CD8-positive, alpha-beta T cell (primary cell): ENCODE measurements at places on chromosomes 2 and 18.

DNA sequence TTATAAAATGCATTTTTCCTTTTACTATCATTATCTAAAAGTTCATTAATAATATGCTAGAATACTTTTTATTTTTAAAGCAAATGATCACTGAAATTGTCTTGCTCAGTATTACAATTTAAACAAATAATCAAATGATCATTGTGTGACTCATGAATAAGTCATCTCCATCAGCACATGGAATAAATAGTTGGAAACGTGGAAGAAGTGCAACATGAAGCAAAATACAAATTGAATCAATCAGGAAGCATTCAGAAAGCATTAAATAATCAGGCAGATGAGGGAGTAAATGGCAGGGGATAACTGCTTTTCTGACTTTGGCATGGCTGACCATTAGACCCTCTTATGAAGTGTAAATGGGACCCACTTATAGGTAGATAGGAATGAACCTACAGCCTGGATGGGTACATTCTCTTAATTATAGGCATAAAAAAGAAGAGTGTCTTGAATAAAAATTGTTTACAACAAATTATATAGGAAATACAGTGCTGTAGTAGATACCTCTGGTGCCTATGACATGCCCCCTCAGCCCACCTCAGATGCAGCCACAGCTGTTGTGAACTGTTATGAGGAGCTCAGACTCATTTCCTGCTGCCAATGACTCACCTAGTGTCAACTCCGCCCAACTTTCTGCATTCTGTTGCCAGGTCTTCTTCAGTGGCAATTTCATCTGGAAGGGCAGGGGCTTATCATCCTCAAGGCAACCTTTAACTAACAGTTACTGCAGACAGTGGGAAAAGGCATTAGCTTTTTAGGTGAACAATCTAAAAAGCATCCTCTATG is 936.0 kb downstream of the TRIB2 start:
- no peak for DNase-seq

GRCh38 chr2:62499430-62500060 is 6.5 kb downstream of the TMEM17 start:
- DNase-seq = no peak

GRCh38 chr2:223925106-223925505 is 20.0 kb downstream of the WDFY1 start:
- no peak for DNase-seq

DNA sequence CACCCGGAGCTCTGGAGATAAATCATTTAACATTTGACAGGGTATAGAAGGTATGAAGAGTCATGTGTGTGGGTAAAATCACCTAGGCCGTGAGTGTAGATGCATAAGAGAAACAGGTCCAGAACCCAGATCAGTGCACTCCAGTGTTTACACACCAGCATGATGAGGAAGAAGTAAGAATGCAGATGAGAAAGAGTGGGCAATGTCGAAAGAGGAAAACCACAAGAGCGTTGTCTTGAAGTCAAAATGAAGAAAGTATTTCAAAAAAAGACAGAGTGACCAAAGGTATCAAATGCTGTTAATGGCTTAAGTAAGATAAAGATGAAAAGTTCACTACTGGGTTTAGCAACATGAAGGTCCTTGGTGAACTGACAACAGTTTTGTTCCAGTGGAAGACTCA is 32.0 kb upstream of the PLB1 start:
- no peak for DNase-seq

DNA sequence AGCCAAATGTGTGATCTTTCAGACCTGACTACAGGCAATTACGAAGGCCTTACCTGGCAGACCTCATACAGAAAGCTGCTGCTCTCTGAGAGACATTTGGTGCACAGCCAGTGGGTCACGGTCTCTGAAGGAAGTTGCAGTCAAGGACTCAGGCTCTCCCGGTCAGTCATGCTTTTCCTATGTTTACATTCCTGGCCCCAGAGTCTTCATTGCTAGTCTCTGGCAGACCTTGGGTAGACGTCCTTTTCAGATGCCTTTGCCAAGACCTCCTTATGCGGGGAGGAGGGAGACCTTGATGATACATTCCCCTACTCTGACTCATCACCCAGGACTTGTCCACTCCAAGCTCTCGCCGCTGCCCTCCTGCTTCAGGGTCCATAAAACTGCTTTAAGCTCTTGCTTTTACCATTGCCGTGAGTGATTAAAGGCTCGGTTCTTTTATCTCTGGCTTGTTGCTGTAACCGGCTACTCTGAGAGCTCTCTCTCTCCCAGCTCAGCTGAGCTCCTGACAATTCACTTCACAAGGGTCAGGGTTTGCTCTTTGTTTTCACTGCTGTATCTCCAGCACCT is 62.0 kb upstream of the SLC35F5 start:
- DNase-seq = no peak

- no peak for DNase-seq
Measured at GRCh38 chr2:235460548-235461047, 33.2 kb upstream of the AGAP1 start.

GRCh38 chr2:43745457-43745856 is 28.4 kb upstream of the DYNC2LI1 start:
- DNase-seq = no peak

- no peak for DNase-seq
Measured at GRCh38 chr2:24577481-24577880, 86.4 kb downstream of the NCOA1 start.

- DNase-seq = no peak
Measured at GRCh38 chr2:63875559-63876245, 34.0 kb downstream of the UGP2 start.

DNA sequence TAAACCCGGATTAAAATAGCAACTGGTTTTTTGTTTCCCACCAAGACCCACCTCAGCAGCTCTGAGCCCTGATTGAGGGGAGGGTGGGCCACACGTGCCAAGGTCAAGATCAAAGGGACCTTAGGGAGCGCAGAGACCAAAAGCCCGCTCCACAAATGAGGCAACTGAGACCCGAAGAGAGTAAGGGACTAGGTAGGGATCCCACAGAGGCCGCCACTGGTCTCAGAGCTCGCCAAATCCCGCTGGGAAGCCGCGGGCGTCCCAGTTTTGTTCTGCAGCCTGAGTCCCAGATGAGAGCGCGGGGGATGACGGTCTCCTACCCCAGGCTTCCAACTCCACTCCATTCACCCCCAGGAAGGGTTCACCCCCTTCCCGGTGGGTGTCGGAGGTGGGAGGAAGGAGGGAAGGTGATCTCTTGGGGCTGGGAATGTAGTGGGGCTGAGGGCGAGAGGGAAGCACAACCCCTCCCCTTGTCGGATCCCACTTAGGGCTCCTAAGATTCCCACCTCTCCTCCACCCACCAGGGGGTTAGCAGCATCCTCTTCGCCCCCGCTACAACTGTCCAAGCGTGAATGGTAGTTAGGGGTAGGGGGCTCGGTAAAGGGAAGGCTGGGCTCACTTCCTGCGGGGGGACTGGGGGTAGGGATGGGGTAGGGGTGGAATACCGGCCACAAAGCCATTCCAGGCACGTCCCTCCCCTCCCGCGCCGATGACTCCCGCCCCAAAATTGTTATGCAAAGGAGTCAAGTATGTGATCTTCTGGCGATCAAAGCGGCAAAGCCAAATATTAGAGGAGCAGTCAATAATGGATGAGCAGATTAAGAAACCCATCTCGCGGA is 7.3 kb upstream of the EN1 start:
- DNase-seq = peak; percentile 43

- DNase-seq = no peak
Measured at GRCh38 chr18:12393998-12394397, 13.7 kb upstream of the PRELID3A start.

DNA sequence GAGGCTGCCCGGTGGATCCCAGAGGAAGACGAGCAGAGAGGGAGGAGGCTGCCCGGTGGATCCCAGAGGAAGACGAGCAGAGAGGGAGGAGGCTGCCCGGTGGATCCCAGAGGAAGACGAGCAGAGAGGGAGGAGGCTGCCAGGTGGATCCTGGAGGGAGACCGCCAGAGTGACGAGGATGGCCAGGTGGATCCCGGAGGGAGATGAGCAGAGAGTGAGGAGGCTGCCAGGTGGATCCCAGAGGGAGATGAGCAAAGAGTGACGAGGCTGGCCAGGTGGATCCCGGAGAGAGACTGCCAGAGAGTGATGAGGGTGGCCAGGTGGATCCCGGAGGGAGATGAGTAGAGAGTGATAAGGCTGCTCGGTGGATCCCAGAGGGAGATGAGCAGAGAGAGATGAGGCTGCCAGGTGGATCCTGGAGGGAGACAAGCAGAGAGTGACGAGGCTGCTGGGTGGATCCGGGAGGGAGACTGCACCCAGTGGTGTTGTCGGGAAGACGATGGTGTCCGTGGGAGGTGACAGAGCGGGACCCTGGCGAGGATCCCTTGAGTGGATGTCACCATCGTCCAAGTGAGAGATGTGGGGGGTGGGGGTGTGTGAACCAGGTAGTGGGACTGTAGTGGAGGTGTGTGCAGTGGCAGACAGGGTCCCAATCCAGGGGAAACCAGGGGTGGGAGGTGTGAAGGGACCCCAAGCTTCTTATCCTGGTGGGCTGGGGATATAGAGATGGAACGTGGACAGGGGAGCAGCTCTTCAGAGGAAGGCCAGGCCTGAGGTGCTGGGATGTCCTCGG is 22.3 kb downstream of the DCDC2C start:
- no peak for DNase-seq

- no peak for DNase-seq
Measured at GRCh38 chr2:99827296-99827999, 314.9 kb downstream of the AFF3 start.

DNA sequence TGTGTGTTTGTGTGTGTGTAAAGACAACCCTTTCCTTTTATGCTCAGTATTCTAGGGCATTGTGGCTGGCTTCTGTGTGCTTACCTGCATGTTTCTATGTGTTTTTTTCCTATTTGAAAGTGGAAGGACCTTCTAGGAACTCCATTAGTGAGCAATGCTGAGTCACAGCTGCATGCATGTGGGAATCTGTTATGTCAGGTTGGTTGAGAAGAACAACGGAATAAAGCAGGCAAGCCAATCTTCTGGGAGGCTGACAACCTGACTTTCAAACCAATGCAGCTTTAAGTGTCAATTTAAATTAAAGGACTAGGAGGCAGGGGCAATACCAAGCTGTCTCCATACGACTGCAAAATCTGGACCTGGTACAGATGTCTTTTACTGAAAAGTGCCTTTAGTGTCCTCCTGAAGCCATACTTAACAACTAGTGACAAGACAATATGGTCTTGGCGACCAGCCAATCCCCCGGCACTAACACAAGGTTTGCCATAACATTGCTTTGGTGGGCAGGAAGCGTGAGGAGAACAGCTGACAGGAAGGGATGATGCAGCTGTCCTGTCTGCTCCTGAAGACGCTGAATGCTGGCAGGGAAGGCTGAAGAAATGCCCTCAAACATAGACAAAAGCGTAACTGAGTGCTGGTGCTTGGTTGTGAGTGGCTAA is 514.7 kb upstream of the CDH7 start:
- DNase-seq = no peak

GRCh38 chr2:207133458-207133819 is 32.3 kb downstream of the KLF7 start:
- DNase-seq = no peak

DNA sequence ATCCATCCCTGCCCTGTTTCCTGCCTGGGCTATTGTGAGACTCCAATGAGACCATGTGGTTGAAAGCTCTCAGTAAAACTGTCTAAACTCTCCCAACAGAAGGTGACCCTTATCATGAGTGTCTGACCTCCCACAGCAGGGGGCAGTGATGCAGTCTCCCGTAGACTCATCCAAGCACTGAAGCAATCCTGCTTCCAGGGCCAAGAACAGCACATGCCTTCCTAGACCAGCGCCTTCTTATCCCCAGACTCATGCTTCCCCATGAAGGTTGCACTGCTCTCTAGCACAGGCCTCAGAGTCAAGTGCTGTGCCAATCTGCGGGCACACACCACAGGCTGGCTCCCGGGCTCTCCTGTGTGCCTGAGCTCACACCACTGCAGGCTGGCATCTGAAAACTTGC is 112.3 kb downstream of the TNS1 start:
- no peak for DNase-seq

DNA sequence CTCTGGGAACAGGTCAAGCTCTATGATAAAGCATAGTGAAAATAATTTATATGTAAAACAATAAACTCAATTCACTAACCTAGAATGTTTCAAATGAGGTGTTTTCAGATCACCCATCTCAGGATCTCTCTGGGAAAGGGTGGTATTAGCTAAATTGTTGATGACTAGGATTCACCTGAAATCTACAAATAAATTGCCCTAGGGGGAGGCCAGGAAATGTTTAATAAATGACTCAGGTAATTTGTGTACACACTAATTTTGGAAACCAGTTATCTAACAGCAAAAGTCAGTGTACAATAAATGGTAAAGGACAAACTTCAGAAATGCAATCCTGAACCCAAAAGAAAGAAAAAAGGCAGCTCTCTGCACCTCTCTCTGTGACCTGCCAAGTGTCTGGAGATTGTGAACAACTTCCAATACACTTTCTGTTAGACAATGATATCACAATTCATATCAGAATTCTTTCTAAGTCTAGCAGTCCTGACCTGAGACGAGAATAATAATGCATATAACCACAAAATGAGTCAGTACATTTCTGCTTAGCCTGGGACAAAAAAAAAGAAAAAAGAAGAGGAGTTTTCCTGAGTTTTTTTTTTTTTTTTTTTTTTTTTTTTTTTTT is 760.0 kb downstream of the EPHA4 start:
- no peak for DNase-seq

DNA sequence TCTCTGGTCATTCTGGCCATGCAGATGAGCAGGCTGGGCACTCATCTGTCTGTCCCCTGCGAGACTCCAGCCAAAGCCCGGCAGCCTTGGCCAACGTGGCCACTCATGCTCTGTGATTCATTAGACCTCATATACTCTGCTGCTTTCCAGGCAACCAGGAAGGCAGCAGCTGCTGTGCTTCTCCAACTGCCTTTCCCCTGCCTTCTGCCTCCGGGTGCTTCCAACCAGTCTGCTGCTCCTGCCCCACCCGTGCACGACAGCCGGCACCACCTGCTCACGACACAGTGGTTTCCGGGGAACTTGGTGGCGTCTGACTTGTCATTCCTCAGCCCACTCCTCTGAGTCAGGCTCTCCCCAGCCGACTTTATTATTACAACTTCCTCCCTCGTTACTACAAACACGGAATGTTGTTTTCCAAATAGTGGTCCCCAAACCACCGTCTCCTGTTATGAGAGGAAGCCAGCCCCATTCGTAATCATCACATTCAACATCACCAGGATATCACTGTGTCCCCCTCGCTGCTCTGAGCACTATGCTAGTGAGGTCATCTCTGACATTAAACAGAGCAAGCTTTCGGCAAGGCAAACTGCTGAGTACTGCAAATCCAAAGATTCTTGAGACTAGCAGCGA is 392.4 kb downstream of the ALK start:
- no peak for DNase-seq
